Umbilical cord (tissue), 2 donors: ENCODE measurements at places on chromosomes 11 and 22.
A peak's percentile ranks its signal among the peaks of the same experiment; 100 is the strongest.

- no peak for DNase-seq
Measured at GRCh38 chr11:27902981-27903624, 202.8 kb upstream of the BDNF start.

GRCh38 chr11:8040261-8040920 lies 40.6 kb upstream of the TUB start:
- no peak for DNase-seq

DNA sequence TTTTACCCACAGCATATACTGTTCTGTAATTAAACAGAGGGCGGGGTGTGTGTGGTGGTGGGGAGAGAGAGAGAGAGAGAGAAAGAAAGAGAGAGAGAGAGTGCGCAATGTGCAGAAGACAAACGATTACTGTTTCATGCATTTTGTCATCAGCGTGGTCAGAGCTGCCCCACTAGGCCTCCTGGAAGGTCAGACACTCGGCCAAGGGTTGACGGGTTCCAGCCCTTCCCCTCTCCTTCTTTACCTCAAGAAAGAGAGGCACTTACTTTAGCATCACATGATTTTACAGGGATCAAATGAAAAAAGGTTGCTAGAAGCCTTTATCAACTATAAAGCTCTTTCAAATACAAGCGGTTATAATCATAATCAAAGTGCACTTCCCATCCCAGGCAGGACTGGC lies 269.2 kb upstream of the SORL1-AS1 start:
- no peak for DNase-seq

GRCh38 chr11:33521384-33521783 lies 179.2 kb downstream of the C11orf91 start:
- no peak for DNase-seq

- DNase-seq, result no peak
Measured at GRCh38 chr11:80746300-80746699, 1305.5 kb upstream of the TENM4 start.

DNA sequence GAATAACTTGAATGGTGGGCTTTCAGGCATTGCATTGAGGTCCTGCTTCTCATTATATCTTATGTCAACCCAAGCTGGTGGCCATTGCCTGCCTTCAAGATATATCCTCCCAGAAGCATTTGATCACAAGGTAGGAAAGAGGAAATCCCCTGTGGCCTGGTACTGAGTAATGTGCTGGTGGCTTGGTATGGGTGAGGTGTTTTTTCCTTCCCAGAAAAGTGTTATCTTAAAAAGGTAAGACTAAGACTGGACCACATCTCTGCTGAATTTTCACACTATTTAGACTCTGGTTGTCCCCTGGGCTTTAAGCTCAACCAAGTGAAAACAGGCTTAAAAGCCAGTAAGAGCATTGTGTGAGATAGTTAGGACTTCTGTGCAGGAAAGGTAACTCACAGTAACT lies 3.7 kb downstream of the INSC start:
- no peak for DNase-seq

DNA sequence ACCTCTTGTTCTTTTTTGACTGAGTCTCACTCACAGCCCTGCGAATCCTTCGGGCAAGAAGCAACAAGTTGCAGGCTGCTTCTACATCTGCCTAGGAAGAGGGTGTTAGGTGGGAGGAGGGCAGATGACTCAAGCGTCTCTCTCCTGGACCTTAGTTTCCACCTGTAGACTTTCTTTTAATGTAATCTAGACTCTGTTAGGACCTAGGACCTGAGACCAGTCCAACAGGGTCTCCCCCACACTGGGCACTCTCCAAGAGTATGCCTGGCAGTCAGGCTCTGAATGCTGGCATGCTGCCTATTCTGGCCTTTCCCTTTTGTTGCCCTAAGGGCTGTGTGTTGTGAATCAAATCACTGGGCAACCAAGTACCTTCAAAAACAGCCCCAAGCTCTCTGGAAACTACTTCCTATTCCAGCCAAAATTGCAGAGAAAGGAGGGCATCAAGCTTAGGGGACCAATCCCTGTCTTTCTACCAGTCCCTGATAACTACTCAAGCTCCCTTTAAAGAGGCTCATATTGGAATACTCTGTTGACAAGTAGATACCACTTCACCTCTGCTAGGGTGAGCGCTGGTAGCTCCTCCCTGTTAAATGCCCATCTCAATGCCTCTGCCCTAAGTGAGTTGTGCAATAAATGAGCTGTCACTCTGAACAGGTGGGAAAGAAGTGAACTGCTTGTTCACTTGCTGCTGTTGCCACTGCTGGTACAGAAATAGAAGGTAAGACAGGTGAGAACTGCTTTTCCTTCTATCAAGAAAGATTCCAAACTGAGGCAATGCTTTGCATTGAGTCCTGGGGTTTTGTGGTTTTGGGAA lies at the start of gene BBOX1:
TSS of gene BBOX1 (plus strand) at position 514 of the 814 bp plus-strand sequence. CDS start 14,616 bp downstream, outside the sequence.
- DNase-seq, result peak; percentile 17

DNA sequence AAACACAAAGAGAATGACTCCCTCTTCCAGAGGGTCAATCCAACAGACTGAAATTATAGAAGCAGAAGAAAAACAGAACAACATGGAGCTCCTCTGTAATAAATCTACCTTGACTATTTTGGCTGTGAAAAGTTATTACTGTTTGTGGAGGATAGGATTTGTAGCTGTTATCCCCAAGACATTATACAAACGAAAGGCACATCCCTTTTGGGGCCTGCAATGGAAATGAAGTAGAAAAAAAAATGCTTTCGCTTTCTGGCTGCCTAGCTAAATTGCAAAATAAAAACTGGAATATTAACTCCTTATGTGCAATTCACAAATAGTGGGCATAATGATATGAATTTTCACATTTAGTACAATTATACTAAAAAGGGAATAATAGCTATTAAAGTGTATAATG lies 123.8 kb upstream of the CCDC179 start:
- DNase-seq, result no peak

DNA sequence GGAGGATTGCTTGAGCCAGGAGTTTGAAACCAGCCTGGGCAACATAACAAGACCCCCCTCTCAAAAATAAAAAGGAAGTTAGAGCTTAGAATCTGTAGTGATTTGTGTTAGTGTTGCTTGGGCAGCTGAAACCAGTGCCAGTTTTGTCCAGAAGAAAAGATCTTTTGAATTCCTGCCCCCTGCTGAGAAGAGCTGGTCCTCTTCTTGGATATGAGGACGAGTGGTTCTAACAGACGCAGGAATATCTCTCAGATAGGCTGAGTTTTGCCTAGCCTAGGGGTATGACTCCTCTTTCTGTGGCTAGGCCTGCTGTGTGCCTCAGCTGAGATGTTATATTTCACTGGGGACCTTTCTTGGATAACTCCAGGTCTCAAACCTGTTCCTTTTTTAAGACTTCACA lies 102.8 kb downstream of the STIM1 start:
- DNase-seq, result no peak

GRCh38 chr22:29454276-29454675 lies 15.9 kb downstream of the RFPL1 start:
- DNase-seq, result peak; percentile 70

DNA sequence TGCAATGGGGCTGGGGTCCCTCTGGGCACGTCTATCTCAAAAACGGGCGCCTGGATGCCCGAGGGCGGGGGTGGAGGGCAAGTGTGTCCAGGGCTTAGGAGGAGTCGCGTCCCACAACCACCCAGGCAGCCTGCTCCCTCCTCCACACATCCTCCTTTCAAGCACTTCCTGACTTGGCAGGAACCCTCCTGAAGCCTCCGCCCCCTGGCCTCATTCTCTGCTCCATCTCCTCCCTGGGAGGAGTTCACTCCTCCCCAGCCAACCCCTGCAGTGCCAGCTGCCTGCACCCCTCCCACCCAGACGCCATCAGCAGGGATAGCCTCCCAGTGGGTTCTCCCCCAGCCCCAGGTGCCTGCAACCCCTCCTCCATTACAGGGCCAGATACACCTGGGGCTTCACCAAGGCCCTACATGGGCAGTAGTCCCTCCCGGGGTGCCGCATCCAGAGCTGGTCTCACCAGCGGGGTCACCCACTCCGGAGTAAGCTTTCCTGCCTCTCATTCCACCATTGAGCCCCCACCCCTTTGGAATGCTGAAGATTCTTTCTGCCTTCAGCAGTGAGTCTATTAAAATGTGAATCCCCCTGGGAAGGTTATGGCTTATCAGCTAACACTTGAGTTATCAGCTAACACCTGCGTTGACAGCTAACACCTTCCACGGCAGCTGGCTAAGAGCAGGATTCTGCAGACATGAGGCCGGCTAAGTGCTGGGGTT lies 24.4 kb downstream of the RTN4R start:
- peak; percentile 94 for DNase-seq

DNA sequence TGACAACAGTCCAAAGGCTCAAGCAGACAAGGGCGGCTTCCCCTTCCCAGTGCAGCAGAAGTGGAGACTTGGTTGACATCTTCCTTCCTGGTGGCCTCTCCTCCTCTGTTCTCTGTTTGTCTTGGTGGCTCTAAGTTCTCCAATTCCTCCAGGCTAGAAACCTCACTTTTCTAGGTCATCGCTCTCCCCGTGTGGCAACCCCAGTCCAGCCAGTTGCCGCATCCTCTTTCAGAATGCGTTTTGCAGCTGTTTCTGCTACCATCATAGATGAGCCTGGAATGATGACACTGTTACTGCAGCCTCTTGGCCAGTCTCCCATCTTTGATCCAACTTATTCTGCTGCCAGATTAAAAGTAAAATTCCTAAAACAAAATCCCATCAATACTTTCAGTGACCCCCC lies 201.5 kb downstream of the TRIM29 start:
- DNase-seq, result no peak

DNA sequence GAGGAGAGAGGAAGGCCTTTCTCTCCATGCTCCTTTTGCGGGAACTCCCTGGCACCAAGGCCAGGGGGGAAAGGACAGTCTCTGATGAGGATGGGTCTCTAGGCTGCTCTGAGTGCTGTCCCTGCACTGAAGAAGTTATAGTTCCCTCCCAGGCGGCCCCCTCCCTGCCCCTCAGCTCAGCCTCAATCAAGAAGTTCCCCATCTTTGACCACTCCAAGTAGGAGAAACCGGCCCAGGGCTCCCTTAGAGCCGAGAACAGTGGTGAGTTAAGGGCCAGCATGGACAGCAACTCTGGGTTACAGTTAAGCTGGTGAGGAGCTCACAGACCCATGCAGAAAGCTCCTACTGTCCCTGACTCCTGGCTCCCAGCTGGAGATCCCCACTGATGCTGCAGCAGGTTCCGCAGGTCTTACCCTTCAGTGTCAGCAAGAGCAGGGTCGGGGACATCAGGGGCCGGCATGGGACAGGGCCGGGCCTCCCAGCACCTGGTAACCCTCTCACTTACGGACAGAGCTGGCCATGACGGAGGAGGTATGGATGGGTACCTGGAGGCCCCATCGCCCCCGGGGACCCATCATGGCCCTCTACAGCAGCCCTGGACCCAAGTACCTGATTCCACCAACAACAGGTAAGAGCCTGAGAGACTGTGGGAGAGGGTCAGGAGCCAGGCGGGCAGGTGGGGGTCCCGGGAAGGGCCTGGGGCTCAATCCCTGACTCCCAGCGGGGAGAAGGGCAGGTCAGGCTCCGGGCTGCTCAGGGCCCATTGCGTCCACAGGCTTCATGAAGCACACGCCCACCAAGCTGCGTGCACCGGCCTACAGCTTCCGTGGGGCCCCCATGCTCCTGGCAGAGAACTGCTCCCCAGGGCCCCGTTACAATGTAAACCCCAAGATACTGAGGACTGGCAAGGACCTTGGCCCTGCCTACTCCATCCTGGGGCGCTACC lies 4.2 kb downstream of the SCGB1C1 start:
- DNase-seq, result no peak

GRCh38 chr11:126475014-126475991 lies 119.8 kb downstream of the ST3GAL4 start:
- DNase-seq, result no peak

- DNase-seq, result no peak
Measured at GRCh38 chr22:36281781-36282327, 28.9 kb downstream of the APOL1 start.
